ENCODE measurements at places on chromosomes 4 and X. TPM values are rescaled to one million over a fixed set of nuclear protein-coding genes. Genes with fewer than 3 reads are reported as not detected.

DNA sequence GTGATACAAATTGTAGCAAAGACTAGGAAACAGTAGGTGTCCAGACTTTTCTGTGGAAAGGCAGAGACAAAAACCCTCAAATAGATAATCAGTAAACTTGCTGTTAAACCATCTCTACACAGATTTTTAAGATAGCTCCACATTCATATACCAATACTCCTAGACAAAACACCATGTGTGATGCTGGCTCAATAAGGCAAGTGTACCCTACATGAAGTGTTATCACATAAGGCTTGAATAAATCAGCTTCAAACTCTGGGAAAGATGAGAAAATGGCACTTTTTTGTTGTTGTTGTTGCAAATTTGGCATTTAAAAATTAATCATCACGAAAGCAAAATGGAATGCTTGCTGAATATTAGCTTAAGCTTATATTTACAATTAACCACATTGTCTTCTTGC is 45.1 kb downstream of the DRD5 start:
- no peaks in the 10 kb centered on the region for H3K36me3 ChIP-seq
- no peak overlapping the region for H3K27ac ChIP-seq
- DNase-seq: no peak
- no peaks in the 10 kb centered on the region for H3K4me1 ChIP-seq
- H3K4me3 ChIP-seq: no peak overlapping the region

- no peak overlapping the region for H3K4me3 ChIP-seq
- no peak overlapping the region for H3K27ac ChIP-seq
- DNase-seq: no peak
- H3K27me3 ChIP-seq: peaks cover 9% of the 10 kb centered on the region
- no peaks in the 10 kb centered on the region for H3K4me1 ChIP-seq
Measured at GRCh38 chr4:154519214-154519613, 27.6 kb upstream of the DCHS2 start.

- H3K36me3 ChIP-seq: no peaks in the 10 kb centered on the region
- no peaks in the 10 kb centered on the region for H3K27me3 ChIP-seq
- peaks cover 21% of the 10 kb centered on the region for H3K4me1 ChIP-seq
- DNase-seq: no peak
- peak overlapping the region; percentile 80 for H3K4me3 ChIP-seq
- peak overlapping the region; percentile 90 for H3K27ac ChIP-seq
Measured at GRCh38 chr4:173170182-173170778, 1.7 kb downstream of the GALNT7 start.

GYPA gene
- not detected for total RNA-seq

SLC6A14 gene
- 50.2 TPM for total RNA-seq

- no peak for DNase-seq
- no peak overlapping the region for H3K27ac ChIP-seq
- H3K4me1 ChIP-seq: no peaks in the 10 kb centered on the region
Measured at GRCh38 chr4:165058666-165059065, 5.0 kb downstream of the TRIM75 start.

- no peak overlapping the region for H3K4me3 ChIP-seq
- H3K27me3 ChIP-seq: peaks cover 7% of the 10 kb centered on the region
- H3K27ac ChIP-seq: no peak overlapping the region
- no peaks in the 10 kb centered on the region for H3K4me1 ChIP-seq
Measured at GRCh38 chr4:6362243-6362885, 92.7 kb downstream of the WFS1 start.

DNA sequence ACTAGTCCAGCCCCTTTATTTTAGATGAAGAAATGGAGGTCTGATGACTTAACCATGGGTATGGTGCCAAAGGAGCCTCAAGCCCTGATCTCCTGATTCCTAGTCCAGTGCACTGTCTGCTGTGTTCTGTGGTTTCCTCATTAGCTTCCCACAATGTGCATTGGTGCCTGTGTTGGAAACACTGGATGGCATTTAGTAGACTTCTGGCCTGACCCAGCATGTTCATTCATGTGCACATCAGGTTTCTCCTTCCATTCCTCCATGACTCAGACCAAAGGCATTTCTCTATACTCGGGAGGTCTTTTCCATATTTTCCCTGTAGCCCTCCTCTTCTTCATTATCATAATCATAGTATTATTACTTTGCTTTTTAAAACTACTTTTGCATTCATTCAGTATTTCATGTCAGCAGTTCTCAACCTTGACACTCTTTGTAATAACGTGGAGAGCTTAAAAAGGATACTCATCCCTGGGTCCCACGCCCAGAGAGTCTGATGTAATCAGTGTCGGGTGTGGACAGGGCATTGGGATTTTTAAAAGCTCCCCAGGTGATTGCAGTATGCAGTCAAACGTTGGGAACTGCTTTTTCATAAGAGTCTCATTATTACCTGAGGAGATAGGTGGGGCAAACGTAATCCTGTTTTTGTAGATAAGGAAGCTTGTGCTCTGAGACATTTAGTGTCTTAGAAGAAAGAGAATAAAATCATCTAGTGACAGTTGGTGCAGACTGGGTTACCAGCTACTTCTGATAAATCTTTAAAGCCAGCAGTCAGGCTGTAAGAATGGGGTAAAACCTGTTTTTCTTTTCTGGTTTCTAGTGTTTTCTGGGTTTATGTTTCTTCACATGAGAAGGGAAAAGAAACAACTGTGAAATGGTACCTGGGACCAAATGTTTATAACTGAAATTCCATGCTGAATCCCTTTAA is 40.9 kb upstream of the XK start:
- no peak overlapping the region for H3K27ac ChIP-seq
- H3K36me3 ChIP-seq: no peaks in the 10 kb centered on the region
- no peak overlapping the region for H3K4me3 ChIP-seq
- DNase-seq: no peak
- no peaks in the 10 kb centered on the region for H3K4me1 ChIP-seq

- H3K36me3 ChIP-seq: no peaks in the 10 kb centered on the region
- no peaks in the 10 kb centered on the region for H3K27me3 ChIP-seq
- H3K27ac ChIP-seq: no peak overlapping the region
- H3K4me1 ChIP-seq: no peaks in the 10 kb centered on the region
- no peak for DNase-seq
Measured at GRCh38 chr4:110062166-110062565, 136.2 kb downstream of the ELOVL6 start.

DNA sequence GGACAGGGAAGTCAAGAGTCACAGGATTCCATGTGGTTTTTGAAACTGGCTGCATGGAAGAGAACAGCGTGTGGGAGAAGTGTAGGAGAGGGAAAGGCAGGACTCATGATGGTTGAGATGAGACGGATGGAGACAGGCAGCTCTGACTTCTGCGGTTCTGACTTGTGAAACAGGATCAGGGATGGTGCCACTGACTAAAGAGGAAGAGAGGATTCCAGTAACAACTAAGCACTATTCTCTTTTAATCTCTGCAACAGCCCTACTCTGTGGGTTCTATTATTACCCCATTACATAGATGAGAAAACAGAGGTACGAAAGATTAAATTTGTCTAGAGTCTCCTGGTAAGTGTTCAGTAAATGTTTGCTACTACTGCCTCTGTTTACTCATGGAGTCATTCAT is 156.3 kb downstream of the CBR4 start:
- no peak for DNase-seq
- H3K4me1 ChIP-seq: peaks cover 44% of the 10 kb centered on the region
- H3K4me3 ChIP-seq: no peak overlapping the region
- H3K27me3 ChIP-seq: no peaks in the 10 kb centered on the region
- H3K27ac ChIP-seq: peak overlapping the region; percentile 39

DNA sequence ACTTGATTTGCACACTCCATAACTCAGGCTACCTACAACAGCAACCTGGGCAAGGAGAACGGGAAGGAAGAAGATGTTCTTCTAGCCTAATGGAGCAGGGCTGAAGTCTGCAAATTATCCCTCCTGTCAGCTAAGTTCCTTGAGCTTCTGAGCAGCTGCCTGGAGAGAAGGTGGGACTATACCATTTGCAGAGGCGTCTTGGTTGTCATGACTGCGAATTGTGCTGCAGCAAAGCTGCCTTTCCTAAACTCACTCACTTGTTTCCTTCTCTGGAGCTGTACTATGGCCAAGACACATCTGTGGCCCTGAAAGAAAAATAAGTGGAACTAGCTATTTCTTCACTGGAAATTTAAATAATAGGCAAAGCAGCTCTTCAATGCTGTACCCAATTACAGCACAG is 682.4 kb upstream of the GRIA3 start:
- H3K36me3 ChIP-seq: no peaks in the 10 kb centered on the region
- DNase-seq: no peak
- no peaks in the 10 kb centered on the region for H3K4me1 ChIP-seq

DNA sequence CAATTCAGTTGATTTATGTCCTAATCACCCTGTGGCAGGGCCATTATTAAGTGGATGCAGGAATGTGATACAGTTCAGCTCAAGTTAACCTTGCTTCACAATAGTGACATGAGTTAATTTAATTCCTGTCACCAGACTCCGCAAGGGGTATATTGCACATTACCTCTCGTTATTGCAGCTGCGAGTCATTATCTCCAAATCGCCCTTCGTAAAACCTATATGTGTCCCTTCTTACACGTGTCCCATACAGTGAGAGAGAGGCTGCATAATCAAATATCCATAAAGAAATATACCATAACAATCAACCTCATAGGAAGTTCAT is 369.9 kb upstream of the ANXA10 start:
- no peaks in the 10 kb centered on the region for H3K4me1 ChIP-seq
- H3K27ac ChIP-seq: no peak overlapping the region
- no peaks in the 10 kb centered on the region for H3K36me3 ChIP-seq

AWAT1 gene
- total RNA-seq: not detected

ZBTB33 gene
- total RNA-seq: 15.3 TPM

GRCh38 chr4:185304944-185305690 is 90.6 kb downstream of the LRP2BP start:
- H3K36me3 ChIP-seq: peaks cover 10% of the 10 kb centered on the region
- H3K27me3 ChIP-seq: no peaks in the 10 kb centered on the region
- H3K4me1 ChIP-seq: peaks cover 11% of the 10 kb centered on the region
- peak overlapping the region; percentile 77 for H3K27ac ChIP-seq
- peak; percentile 70 for DNase-seq

DNA sequence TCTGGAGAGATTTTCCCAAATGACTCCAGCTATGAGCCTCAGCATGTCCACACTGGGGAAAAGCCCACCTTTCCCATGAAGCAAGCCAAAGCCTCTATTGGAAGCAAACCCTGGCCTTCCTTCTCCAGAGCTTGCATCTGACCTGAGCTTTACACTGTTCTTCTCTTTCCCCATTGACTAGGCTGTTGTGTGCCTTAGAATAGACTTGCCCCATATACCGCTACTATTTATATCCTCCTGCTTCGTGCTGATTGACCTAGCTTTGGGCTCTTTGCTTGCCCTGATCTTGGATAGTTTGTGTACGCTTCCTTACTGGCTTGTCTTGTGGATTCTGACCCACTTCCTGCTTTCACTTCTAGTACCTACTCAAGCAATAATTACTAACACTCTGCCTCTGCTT is 30.9 kb downstream of the FAM9B start:
- H3K4me1 ChIP-seq: no peaks in the 10 kb centered on the region
- H3K27ac ChIP-seq: no peak overlapping the region
- H3K36me3 ChIP-seq: no peaks in the 10 kb centered on the region
- DNase-seq: no peak

PPP2R2C gene
- 0.09 TPM for total RNA-seq

NUDT6 gene
- total RNA-seq: 3.8 TPM

NMU gene
- total RNA-seq: 2.1 TPM

PABPC4L gene
- total RNA-seq: 0.98 TPM

GRCh38 chr4:142663828-142664227 is 182.3 kb downstream of the INPP4B start:
- no peak overlapping the region for H3K27ac ChIP-seq
- H3K4me1 ChIP-seq: no peaks in the 10 kb centered on the region
- DNase-seq: no peak
- no peaks in the 10 kb centered on the region for H3K27me3 ChIP-seq
- H3K36me3 ChIP-seq: no peaks in the 10 kb centered on the region

DNA sequence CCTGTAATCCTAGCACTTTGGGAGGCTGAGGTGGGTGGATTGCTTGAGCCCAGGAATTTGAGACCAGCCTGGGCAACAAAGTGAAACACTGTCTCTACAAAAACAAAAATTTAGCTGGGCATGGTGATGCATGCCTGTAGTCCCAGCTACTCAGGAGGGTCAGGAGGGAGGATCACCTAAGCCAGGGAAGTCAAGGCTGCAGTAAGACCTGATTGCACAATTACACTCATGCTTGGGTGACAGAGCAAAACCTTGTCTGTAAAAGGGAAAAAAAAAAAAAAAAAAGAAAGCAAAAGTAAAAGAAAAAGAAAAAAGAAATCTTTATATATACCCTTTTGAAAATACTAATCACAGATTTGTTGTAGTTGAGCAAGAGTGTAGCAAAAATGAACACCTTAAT is 801.0 kb upstream of the IGFBP7 start:
- no peaks in the 10 kb centered on the region for H3K36me3 ChIP-seq
- no peak overlapping the region for H3K4me3 ChIP-seq
- no peak overlapping the region for H3K27ac ChIP-seq
- no peaks in the 10 kb centered on the region for H3K27me3 ChIP-seq

TLR3 gene
- total RNA-seq: 28.5 TPM

MORF4L2 gene
- total RNA-seq: 185 TPM

TLR10 gene
- 0.78 TPM for total RNA-seq

- H3K36me3 ChIP-seq: no peaks in the 10 kb centered on the region
- H3K27ac ChIP-seq: no peak overlapping the region
- no peaks in the 10 kb centered on the region for H3K27me3 ChIP-seq
- no peaks in the 10 kb centered on the region for H3K4me1 ChIP-seq
Measured at GRCh38 chrX:111354496-111354895, 57.5 kb downstream of the DCX start.

DGKK gene
- 0.09 TPM for total RNA-seq

- no peak for DNase-seq
- no peak overlapping the region for H3K4me3 ChIP-seq
- H3K4me1 ChIP-seq: no peaks in the 10 kb centered on the region
- H3K36me3 ChIP-seq: no peaks in the 10 kb centered on the region
- H3K27me3 ChIP-seq: no peaks in the 10 kb centered on the region
- H3K27ac ChIP-seq: peak overlapping the region; percentile 51
Measured at GRCh38 chr4:85703096-85703495, 228.1 kb downstream of the ARHGAP24 start.

DNA sequence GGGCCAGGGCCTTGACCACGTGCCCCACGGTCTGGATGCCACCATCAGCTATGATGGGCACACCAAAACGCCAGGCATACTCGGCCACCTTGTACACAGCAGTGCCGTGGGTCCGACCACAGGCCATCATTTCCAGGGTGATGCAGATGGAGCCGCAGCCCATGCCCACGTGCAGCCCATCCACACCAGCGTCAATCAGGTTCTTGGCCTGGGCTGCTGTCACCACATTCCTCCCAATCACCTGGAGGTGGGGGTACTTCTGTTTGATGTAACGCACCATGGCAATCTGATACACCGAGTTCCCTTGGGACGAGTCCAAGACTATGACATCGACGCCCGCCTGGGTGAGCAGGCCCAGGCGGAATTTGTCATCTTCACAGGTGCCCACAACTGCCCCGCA is 221.2 kb upstream of the ATP6AP2 start:
- no peaks in the 10 kb centered on the region for H3K27me3 ChIP-seq
- H3K4me1 ChIP-seq: no peaks in the 10 kb centered on the region
- H3K4me3 ChIP-seq: no peak overlapping the region

GRCh38 chrX:130738638-130739195 is 164.3 kb downstream of the ENOX2 start:
- H3K27ac ChIP-seq: no peak overlapping the region
- no peaks in the 10 kb centered on the region for H3K27me3 ChIP-seq
- no peaks in the 10 kb centered on the region for H3K36me3 ChIP-seq
- no peak overlapping the region for H3K4me3 ChIP-seq

- H3K36me3 ChIP-seq: no peaks in the 10 kb centered on the region
- no peaks in the 10 kb centered on the region for H3K27me3 ChIP-seq
- DNase-seq: no peak
- H3K27ac ChIP-seq: no peak overlapping the region
Measured at GRCh38 chr4:147339100-147339499, 141.8 kb upstream of the EDNRA start.

- DNase-seq: no peak
- peak overlapping the region; percentile 60 for H3K27ac ChIP-seq
- H3K4me3 ChIP-seq: no peak overlapping the region
- H3K4me1 ChIP-seq: no peaks in the 10 kb centered on the region
- H3K27me3 ChIP-seq: no peaks in the 10 kb centered on the region
- H3K36me3 ChIP-seq: no peaks in the 10 kb centered on the region
Measured at GRCh38 chr4:123649645-123650391, 253.2 kb downstream of the SPRY1 start.
